ENCODE measurements at places on chromosomes 7 and 10.

DNA sequence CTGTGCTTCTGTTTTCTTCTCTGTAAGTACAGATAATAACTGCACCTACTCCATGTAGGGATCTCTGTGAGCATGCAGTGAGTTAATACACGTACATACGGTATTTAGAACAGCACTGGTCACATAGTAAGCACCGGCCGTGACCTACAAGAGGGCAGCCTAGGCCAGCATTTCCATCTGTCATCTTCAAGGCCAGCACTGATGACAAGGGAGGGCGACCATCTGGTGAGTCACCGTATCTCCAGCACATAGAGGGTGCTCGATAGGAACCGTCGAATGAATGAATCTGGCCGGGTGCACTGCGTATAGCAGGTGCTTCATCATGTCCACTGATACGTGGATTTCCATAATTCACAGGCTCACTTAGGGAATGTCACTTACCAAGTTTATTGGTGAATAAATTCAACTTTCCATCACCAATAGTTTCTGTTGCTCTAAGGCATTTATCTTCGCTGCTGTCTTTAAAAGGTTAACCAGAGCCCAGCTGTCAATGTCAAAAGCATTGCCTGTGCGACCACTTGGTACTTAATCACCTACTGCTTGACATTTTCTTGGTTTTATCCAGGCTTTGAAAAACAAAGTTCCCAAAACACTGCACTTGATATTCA is 8.3 kb downstream of the NOD1 start:
- DNase-seq, result no peak

- DNase-seq, result peak; percentile 5
These were observed 125.3 kb downstream of the SORCS3 start for GRCh38 chr10:104766341-104766740.

GRCh38 chr10:29559996-29560395 is 74.8 kb downstream of the SVIL start:
- DNase-seq, result no peak

DNA sequence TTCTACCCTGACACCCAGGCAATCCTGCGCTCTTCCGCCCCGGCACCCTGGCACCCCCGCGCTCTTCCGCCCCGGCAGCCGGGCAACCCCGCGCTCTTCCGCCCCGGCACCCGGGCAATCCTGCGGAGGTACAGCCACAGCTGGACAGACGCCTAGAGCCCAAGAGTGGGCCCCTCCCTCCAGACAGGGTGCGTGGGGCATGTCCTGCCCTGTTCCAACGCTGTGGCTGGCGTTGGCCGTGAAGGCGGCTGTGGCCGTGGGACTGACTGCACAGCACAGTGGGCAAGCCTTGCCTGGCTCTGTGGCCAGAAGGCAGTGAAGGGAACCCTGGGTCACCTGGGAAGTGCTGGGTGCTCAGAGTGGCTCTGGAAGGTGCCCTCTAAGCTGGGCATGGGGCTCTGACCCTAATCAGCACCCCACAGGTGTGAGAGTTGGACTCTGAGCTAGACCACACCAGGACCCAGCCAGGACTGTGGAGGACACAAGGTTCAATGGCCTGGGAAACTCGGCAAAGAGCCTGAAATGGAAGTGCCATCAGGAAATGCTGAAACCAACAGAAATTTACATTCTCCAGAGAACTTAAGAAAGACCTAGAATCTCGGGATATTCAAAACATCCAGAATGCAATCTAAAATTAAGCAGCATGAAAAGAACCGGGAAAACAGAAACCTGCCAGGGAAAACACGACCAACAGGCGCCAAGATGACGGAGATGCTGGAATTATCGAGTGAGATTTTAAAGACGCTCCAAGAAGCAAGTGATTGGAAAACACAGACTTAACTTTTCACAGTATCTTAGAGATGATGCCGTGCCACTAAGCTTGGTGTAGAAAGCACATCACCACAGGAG is 253.6 kb downstream of the ELFN1 start:
- no peak for DNase-seq
